ENCODE measurements at places on chromosomes 7 and 10.

DNA sequence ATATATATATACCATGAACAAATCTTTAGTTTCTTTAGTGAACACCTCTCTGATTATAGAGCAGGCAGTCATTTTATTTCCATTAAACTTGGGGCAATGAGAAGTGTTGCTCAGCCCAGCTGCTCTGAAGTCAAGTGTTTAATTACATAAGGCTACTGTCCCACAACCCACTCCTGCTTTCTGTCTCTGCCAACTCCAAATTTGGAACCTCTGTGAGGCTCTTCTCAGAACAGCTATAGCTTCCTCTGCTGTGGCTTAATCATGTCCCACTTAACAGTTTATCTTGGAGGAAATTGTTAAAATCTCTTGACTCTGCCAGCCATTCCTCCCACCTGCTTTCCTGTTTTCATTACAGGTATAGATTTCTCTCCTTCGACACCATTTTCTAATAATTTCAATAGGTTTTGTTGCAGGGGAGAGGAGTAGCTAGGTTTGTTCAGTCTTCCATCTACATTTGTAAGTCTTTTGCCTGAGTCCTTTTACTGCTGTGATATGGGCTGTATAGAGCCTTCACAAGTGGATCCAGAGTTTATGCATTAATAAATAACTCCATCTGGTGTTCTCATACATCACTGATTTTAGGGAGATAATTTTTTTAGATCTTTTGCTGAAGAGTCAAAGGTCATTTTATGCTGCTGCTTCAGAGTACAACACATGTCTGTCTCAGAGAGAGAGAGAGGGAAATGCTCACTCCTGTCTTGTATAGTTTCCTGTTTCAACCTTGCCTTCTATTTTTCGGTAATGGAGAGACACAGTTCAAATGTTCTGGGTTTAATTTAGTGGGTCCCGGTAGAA lies 170.4 kb downstream of the WNT2 start:
- no peak for DNase-seq

- DNase-seq, result no peak
Measured at GRCh38 chr7:157483515-157483914, 146.7 kb downstream of the DNAJB6 start.

GRCh38 chr7:117043108-117043825 lies 90.0 kb downstream of the ST7 start:
- DNase-seq, result no peak

DNA sequence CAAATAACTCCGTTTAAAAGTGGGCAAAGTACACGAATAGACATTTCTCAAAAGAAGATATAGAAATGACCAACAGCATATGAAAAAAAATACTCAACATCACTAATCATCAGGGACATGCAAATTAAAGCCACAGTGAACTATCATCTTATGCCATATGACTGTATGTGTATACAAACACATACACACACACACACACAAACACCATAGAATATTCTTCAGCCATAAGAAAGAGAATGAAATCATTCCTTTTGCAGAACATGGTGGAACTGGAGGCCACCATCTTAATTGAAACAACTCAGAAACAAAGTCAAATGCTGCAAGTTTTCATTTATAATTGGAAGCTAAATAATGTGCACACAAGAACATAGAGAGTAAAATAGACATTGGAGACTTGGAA lies 1019.4 kb downstream of the KCNMA1 start:
- DNase-seq, result no peak

DNA sequence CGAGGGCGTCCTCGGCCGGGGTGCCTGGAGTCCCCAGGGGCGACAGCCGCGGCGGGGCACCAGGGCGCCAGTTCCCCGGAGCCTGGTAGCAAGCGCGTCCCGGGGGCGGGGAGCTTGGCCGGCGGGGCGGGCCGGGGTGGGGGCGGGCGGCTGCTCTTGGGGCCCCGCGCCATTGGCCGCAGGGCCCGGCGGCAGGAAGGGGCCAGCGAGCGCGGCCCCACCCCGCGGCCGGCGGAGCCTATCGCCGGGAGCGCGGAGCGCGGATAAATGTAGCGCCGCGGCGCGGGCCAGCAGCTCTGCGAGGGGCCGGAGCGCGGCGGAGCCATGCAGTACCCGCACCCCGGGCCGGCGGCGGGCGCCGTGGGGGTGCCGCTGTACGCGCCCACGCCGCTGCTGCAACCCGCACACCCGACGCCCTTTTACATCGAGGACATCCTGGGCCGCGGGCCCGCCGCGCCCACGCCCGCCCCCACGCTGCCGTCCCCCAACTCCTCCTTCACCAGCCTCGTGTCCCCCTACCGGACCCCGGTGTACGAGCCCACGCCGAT lies at the start of gene HHEX:
HHEX (plus strand) TSS at position 293 of the 548 bp plus-strand sequence; CDS start at position 325, 32 bp downstream.
- DNase-seq, result no peak

Data from AG04450 (cell line).